ENCODE measurements at places on chromosomes 5 and 9.

DNA sequence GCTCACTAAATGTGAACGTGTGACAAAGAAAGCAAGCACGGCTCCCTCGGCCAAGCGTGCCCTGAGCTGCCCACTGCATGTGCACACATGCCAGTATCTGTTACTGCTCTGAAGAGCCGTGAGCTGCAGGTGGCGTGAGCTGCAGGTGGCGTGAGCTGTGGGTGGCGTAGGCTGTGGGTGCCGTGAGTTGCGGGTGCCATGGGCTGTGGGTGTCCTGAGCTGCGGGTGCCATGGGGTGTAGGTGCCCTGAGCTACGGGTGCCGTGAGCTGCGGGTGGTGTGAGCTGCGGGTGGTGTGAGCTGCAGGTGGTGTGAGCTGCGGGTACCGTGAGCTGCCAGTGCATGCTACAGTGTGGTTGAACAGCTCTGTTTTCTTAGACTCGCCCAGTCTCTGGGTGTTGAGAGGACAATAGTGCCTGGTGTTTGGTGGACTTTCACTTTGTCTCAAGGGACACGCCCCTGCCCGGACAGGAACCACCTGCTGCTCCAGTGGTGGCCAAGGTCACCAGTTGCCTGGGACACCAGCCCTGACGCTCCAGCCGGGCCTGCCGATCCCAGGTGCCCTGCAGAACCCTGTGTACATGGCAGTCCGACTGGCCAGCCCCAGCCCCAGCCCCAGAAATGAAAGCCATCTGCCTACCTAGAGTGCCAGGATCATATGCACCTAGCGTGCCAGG lies 6.7 kb downstream of the CCDC187 start:
- no peak for DNase-seq

GRCh38 chr5:60989790-60990189 lies 44.8 kb downstream of the NDUFAF2 start:
- no peak for DNase-seq

DNA sequence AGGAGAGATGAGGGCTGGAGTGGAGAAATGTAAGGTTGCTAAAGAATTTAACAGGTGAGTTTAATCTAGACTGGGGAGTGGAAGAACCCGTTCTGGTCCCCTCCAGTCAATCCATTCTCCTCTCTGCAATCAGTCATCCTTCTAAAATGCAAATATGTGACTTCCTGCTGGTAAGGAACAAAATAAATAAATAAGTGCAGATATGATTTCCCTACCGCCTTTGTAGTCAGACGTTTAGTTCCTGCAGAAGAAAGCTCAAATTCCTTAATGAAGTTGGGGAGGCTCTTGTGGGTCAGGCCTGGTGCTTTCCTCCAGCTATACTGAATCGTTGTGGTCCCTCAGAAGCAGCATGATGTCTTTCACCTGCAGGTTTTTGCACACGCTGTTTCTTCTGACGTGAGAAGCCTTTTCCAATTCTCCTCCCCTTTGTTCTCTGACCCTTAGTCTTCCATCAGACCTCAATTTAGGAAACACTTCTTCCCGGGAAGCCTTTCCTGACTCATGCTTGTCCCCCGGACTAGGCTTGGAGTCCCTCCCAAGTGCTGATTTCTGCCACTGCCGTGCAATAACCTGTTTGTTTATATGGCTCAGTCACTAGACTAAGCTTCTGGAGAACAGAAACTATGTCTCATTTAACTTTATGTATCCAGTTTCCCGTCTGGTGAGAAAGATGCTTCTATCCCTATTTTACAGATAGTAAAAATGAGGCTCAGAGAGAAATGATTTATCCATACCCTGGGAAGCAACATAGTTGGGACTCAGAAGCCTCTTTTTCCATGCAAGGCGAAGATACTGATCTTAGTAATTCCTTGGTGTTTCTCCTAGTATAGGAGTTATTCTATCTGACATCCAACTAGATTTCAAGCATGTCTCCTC lies 1.3 kb downstream of the ATP6V1G1 start:
- no peak for DNase-seq

- no peak for DNase-seq
Observed at GRCh38 chr5:155556700-155557099, 543.1 kb downstream of the KIF4B start.

DNA sequence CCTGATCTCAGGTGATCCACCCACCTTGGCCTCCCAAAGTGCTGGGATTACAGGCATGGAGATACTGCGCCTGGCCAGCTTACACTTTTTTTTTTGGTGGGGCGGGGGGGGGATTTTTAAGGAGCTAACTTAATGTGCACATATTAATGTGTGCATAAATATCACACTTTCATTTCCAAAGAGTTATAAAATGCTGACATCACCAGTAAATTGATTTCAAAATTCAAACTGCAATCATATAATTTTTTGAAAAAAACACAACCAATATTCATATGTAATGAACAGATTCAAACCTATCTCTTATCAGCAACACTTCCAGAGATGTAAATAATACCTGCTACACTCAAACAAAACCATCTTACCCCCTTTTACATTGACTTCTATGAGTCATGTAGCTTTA lies 1006.6 kb upstream of the DMAC1 start:
- no peak for DNase-seq

DNA sequence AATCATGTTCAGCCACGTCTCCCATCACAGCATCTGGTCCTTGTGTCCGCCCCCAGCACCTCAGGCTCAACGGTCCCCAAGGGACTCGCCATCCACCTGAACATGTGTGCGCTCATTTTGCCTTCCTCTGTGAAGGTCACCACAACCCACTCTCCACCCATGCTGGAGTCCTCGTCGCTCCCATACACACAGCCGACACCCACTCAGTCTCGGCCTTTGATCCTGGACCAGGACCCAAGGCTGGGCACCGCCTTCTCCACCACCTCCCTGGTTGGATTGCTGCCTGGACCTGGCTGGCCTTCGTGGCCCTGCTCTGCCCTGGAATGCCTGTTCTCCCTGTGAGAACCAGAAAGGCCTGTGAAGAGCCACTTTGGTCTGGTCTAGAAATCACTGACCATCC lies 60.3 kb downstream of the UBE2QL1 start:
- DNase-seq = no peak

DNA sequence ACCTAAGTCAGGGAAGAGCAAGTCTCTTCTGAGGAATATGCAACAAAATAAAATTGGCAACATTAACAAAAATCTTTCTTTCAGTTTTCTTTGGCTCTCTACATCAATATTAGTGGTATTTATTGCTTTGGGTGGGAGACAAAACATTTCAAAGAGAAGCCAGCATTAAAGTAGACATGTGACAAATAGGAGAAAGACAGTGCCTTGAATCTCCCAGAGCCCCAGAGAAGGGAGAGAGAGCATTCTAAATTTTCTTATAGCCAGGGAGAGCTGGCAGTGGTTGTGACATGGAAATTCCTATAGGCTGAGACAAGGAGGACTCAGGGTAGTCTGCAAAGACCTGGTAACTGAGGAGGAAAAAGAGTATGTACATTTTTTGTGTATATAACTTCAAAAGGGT lies 79.4 kb upstream of the NREP start:
- DNase-seq = no peak

- DNase-seq = no peak
Observed at GRCh38 chr5:55582256-55582655, 47.5 kb upstream of the PLPP1 start.

DNA sequence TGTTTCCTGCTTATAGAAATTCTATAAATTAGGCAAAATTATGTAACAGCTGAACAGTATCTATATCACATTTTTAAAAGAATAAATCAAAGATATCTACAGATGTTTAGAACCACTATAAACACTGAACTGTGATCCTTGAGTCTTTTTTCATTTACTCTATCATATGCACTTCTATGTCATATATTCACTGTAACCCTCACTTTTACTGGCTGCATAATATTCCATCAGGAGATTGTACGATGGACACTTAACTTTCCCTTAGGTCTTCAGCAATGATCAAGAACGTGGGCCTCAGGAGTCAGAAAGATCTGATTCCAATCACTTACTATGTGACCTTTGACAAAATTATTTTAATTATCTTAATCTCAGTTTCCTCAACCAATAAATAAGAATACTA lies 41.0 kb downstream of the CLINT1 start:
- DNase-seq = no peak

GRCh38 chr9:751137-752051 lies 90.1 kb upstream of the DMRT1 start:
- DNase-seq = no peak

DNA sequence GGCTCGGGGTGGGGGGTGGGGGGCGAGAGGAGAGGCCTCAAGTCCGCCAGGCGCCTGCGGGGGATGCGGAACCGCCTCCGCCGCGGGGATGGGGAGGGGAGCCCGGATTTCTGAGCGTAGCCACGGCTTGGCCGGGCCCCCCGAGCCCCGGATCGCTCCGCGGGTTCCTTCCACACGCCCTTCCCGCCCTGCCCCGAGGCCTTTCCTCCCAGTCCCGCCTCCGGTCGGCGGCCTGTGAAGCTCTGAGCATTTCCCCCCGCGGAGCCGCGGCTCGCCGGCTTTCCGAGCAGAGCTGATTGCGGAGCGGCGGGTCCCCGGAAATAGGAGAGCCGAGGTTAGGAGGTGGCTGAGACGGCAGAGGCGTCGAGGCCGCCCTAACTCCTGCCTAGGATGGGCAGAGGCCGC lies 6.1 kb downstream of the IRX4 start:
- DNase-seq = no peak

- DNase-seq = no peak
Observed at GRCh38 chr5:56612759-56613158, 202.6 kb upstream of the MAP3K1 start.

DNA sequence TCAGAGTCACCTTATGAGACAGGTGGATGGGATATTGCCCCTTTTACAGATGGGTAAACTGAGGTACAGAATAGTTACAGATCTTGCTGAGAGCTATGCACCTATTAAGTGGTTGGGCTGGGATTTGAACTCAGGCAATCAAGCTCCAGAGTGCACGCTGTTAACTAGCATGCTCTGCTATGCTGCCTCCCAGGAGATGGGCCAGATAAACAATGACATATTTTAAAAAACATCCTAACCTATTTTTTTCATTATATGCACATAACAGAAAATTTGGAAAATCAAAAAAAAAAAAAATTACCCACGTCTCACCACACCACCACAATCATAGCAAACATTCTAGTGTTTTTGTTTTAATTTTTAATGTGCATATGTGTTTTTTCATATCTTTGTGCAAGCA lies 123.4 kb upstream of the STC2 start:
- DNase-seq = no peak

DNA sequence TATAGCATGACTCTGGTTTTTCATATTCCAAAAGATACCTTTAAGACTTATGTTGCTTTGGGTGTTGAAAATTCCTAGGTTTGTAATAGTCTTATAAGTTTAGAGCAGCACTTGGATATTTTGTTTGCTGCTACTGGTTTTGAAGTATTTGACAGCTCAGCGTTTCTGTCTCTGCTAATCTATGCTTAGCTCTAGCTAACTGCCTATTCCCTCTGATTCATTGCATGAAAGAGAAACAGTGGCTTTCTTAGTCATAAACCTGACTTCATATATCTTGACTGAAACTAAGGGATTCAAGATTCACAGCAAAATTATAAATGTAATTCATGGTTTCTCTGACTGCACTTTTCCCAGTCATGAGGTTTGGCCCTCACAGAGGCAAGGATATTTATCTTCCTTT lies 35.6 kb upstream of the ANXA1 start:
- DNase-seq = no peak

- no peak for DNase-seq
Observed at GRCh38 chr9:9846557-9846956, 766.2 kb downstream of the PTPRD start.

DNA sequence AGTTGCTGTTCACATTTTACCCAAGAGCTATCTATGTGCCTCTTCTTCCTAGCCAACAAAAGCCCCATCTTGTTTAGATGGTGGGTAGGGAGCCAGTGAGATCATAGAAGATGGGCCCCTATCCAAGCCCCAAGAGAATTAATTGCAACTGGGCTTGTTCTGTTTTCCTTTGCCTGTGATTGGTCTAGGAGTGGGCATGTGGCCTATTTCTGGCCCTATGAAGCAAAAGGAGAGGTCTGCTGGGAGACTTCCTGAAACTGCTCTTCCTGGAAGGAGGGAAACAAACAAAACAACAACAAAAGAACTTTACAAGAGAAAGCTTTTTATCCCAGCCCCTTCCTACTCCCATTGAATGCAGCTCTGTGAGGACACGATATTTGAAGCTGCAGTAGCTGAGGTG lies 32.5 kb upstream of the ALDOB start:
- DNase-seq = no peak

DNA sequence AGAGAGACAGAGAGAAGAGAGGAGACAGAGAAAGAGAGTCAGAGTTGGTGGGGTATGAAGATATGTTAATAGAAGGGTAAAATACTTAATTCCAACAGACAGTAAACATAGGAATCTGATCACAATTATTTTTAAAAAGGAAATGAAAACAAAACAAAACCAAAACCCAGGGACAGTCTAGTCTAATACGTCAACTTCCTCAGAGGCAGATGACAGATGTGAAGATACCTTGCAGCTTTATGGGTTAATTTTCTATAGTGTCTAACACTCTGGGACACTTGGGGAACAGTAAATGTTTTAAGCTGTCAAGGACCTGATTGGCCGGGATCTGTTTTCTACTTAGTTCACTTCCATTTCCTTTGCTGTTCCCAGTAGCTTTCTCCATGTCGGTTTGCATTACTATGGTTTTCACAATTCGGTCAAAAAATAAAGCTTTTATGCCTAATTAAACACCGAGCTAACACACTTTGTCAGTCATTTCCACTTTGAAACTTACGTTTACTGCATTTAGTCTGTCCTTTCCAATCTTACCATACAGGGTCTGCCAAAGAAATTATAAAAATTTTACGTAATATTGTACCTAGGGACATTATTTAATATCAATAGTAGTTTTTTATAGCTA lies 216.5 kb downstream of the MCTP1 start:
- no peak for DNase-seq

GRCh38 chr9:132806723-132807421 lies 71.2 kb downstream of the AK8 start:
- no peak for DNase-seq

- no peak for DNase-seq
Observed at GRCh38 chr9:13524245-13524644, 244.8 kb upstream of the MPDZ start.

- no peak for DNase-seq
Observed at GRCh38 chr5:135179308-135179980, 145.4 kb upstream of the PITX1 start.

DNA sequence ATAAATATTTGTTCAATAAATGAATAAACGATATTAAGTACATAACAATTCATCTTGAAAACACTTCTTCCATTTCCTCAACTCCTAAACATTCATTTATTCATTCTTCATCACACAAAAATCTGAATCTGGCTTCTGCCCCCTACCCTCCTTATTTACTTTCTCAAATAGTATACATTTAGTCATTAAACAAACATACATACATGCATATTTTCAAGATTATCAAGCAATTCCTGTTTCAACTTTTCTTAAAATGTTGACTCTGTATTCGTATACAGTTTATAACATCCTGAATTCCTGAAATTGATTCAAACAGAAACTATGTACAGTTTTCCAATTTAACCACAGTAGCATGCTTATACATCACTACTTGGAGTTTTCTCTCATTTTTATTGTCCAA lies 129.0 kb downstream of the MUSK start:
- DNase-seq = no peak

GRCh38 chr9:36093384-36093783 lies 43.1 kb upstream of the GLIPR2 start:
- no peak for DNase-seq

- DNase-seq = no peak
Observed at GRCh38 chr5:79793304-79793703, 103.7 kb downstream of the CMYA5 start.
